ENCODE measurements at places on chromosomes 6 and 20. TPM values are rescaled to one million over a fixed set of nuclear protein-coding genes. Genes with fewer than 3 reads are reported as not detected.

Gene MED20
- 33.0 TPM for total RNA-seq

Gene IP6K3
- total RNA-seq: not detected

Gene POU5F1
- total RNA-seq: not detected

Gene COL21A1
- total RNA-seq: not detected

Gene OSTM1
- total RNA-seq: 55.6 TPM

Gene KCNK5
- 10.9 TPM for total RNA-seq

Gene TINAG
- not detected for total RNA-seq

Gene IL20RA
- not detected for total RNA-seq

Gene OPRL1
- total RNA-seq: 0.20 TPM

Gene MYH7B
- 0.19 TPM for total RNA-seq

Gene LPA
- total RNA-seq: not detected

Gene AGER
- 29.7 TPM for total RNA-seq

Gene EEF1A2
- total RNA-seq: 6.1 TPM

Gene ZC2HC1B
- total RNA-seq: not detected

Gene GTPBP2
- 116 TPM for total RNA-seq

Gene CD93
- total RNA-seq: 16.8 TPM

Gene PRKN
- not detected for total RNA-seq

Gene RAMACL
- 0.73 TPM for total RNA-seq

Gene BMP2
- 0.10 TPM for total RNA-seq

Gene PHF10
- 62.0 TPM for total RNA-seq

Gene SASH1
- 0.17 TPM for total RNA-seq

Gene SLC22A1
- total RNA-seq: 11.0 TPM

Gene RAD21L1
- not detected for total RNA-seq

Gene OPRM1
- not detected for total RNA-seq

Gene DEK
- 105 TPM for total RNA-seq

Gene PTPRK
- 0.59 TPM for total RNA-seq

Gene FAM50B
- 7.3 TPM for total RNA-seq

Gene BPIFA1
- total RNA-seq: not detected

Gene MYL9
- total RNA-seq: not detected

Gene NRSN1
- not detected for total RNA-seq

Gene HMGCLL1
- total RNA-seq: not detected

Gene GSTA2
- not detected for total RNA-seq

Gene PI3
- not detected for total RNA-seq

Data from natural killer cell treated with Interleukin-12 subunit alpha and Interleukin-12 subunit beta and Interleukin-15 and Interleukin-18, amount 100 ng/mL, for 72 hours (primary cell).